A673 (cell line): ENCODE measurements at places on chromosomes 16 and 17. TPM values are rescaled to one million over a fixed set of nuclear protein-coding genes. Genes with fewer than 3 reads are reported as not detected.

DNA sequence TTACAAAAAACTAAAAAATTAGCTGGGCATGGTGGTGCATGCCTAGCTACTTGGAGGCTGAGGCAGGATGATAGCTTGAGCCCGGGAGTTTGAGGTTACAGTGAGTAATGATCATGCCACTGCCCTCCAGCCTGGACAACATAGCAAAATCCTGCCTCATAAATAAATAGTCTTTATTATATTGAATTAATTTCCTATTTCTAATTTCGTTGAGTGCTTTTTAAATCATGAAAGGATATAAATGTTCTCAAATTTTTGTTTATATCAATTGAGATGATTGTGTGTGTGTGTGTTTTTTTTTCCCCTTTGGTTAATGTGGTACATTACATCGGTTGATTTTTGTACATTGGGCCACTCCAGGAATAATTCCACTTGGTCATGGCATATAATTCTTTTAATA lies 32.0 kb upstream of the AQP8 start:
- no peak for DNase-seq

DNA sequence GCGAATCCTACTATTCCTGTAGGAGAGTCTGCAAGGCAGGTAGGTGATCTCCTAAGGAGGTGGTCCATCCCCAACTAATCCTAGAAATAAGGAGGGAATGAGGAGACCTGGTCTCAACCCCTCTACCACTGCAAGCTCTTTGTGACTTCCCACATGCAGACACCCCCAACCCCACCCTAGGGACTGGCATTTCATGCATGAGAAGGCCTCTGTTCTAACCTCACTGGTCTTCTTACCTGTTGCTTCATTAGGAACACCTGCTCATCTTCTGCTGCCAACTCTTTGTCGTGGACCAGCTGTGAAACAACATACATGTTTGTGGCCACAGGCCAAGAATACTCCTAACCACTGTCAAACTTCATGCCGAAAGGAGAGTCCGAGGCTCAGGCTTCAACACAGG lies 22.6 kb downstream of the DYNC1LI2 start:
- DNase-seq: no peak

GRCh38 chr17:80813318-80813717 lies 178.3 kb upstream of the CHMP6 start:
- DNase-seq: no peak

GRCh38 chr17:60671482-60671881 lies 6.2 kb upstream of the BCAS3 start:
- no peak for DNase-seq

The IL17C gene
- 0.28 TPM in 1 of 2 replicates, not detected in the other for total RNA-seq
